ENCODE measurements at places on chromosomes 4 and X. TPM values are rescaled to one million over a fixed set of nuclear protein-coding genes. Genes with fewer than 3 reads are reported as not detected.

GRCh38 chrX:11789809-11790208 is 31.8 kb downstream of the MSL3 start:
- H3K4me3 ChIP-seq = no peak overlapping the region
- H3K4me1 ChIP-seq = no peaks in the 10 kb centered on the region
- no peaks in the 10 kb centered on the region for H3K27me3 ChIP-seq

GRCh38 chr4:11765849-11766453 is 337.3 kb upstream of the HS3ST1 start:
- H3K4me3 ChIP-seq = no peak overlapping the region
- DNase-seq = no peak

GRCh38 chrX:115911967-115912366 is 258.6 kb upstream of the AGTR2 start:
- no peaks in the 10 kb centered on the region for H3K36me3 ChIP-seq
- H3K4me1 ChIP-seq = no peaks in the 10 kb centered on the region
- no peak for DNase-seq
- H3K27me3 ChIP-seq = no peaks in the 10 kb centered on the region

DNA sequence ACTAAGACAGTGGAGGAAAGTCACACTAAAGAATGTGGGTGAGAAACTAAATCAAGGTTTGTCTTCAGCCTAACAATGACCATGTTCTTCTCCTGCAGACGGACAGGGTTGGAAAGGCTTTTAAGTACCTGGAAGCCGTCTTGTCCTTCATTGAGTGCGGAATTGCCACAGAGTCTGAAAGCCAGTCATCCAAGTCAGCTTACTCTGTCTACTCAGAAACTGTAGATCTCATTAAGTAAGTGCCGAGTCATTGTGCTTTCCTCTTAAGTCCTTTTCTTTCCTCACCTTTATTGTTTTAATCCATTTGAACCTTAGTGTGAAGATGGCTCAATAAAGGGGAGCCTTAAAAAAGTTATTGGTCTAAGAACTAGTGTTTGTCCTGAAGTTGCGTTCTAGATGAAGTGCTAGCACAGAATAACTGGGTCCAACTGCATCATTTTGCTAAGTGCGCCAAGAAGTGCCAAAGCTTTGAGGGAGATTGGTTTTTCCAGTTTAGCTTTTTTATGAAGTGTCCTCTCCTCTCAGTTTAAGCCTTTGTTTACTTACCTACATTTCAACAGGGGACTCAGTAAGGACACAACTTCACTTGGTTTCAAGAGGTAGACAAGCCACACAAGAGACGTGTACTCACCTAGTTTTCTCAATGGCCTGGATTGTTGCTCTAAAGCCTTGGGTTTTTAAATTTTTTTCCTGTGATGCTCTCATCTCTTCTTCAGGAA is 89.3 kb downstream of the KLHL8 start:
- DNase-seq = no peak
- no peak overlapping the region for H3K27ac ChIP-seq
- H3K36me3 ChIP-seq = peaks cover 63% of the 10 kb centered on the region
- H3K27me3 ChIP-seq = no peaks in the 10 kb centered on the region

DNA sequence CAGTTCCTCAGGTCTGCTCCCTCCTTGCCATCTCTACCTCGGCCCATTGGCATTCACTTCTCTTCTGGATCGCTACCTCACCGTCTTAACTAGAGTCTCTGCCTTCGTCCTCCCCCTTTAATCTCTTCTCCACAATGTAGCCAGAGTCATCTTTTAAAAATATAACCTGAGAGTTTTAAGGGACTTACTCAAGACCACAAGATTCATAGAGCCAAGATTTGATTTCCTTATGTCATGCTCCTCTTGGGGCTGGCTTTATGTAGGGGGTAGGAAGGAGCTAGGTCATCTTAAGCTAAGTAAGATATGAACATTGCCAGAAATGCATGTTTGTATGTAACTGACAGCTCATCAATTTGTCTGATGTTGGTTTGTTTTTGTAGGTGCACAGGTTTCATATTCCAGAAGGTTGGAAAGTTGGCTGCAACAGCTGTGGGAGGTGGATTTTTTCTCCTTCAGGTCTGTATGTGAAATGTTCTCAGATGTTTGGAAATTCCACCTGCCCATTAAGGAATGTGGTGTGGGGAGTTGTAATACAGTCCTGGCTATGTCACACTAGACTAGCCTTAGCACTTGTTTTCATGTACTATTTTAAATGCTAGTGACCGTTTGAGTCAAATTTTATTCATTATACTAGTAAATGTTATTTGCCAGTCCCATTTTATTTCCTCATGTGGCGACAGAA is 19.6 kb downstream of the FUNDC2 start:
- no peak for DNase-seq
- H3K36me3 ChIP-seq = no peaks in the 10 kb centered on the region
- no peak overlapping the region for H3K4me3 ChIP-seq
- H3K27me3 ChIP-seq = no peaks in the 10 kb centered on the region
- no peaks in the 10 kb centered on the region for H3K4me1 ChIP-seq

DNA sequence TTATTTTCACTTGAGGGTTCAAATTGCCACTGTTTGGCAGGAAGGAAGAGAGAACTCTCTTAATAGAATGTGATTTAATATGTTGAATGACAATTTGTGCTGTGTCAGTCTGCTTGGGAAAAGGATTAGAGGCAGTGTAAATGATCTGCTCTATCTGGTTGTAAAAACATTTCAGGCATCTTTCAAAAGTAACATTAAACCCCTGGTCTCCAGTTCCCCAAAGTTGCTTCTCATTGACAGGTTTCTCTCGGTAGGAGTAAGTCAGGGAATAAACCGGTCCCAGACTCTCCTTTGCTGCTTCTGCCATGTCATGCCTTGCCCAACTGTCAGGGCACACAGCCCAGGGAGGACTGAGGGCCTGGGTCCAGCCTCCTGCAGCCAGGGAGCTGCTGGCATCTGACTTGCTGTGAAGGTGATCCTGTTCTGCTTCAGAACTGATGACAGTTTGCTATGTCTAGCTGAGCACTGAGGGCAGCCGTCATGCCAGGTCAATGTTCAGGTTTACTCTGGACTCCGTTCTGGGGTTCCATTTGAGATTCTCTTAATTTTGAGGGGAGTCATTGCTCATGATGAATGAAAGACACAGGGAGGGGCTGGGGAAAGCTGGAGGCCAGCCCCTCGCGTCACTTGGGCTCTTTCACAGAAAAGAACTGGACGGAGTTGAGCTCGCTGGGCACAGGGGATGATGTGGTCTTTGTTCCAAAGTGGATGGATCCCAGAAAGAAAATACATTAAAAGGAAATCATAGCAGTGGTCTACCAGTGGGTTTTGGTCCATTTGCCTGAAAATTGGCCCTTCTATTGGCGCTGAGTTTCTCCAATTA is 312.4 kb downstream of the ARHGAP10 start:
- DNase-seq = peak; percentile 81
- H3K27me3 ChIP-seq = no peaks in the 10 kb centered on the region
- no peak overlapping the region for H3K4me3 ChIP-seq
- no peaks in the 10 kb centered on the region for H3K36me3 ChIP-seq
- peak overlapping the region; percentile 33 for H3K27ac ChIP-seq

DNA sequence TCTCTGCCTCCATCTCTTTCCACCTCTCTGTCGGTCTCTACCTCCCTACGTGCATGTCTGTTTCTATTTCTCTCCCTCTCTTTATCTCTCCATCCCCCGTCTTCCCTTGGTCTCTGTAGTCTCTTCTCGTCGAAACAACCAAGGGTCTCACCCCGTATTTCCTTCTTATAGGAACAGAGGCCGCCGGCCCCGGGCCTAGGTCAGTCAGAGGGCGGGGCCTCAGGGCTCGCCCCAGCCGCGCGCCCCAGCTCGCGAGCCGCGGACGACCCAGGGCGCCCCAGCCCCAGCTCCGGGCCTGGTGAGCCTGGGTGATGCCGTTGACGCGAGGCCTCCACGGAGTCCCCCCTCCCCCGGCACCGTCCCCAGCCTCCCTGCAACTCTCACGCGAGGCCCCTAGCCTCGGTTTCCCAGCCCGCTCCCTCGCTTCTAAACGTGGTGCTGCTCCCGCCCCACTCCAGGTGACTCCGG is 6.6 kb downstream of the TIMM17B start:
- peak overlapping the region; percentile 85 for H3K27ac ChIP-seq
- no peaks in the 10 kb centered on the region for H3K27me3 ChIP-seq
- no peak for DNase-seq
- H3K4me3 ChIP-seq = peak overlapping the region; percentile 63
- no peaks in the 10 kb centered on the region for H3K4me1 ChIP-seq

DNA sequence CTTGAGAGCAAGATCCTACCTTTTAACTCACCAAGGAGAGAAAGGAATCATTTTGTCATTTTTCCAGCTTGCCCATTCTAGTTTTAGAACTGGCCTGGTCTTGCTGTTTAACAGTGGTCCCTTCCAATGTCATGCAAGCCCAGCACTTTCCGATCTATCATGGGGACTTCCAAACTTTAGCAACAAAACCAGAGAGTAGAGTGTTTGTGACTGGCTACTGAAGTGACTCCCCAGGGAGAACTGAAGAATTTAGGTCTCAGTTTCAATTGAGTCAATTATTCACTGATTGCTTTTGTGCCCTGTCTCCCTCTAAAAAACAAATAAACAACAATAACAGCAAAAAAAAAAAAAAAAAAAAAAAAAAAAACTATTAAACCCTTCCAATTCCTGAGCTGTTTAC is 108.3 kb downstream of the LHFPL1 start:
- H3K27ac ChIP-seq = no peak overlapping the region
- H3K4me1 ChIP-seq = no peaks in the 10 kb centered on the region
- H3K27me3 ChIP-seq = no peaks in the 10 kb centered on the region
- no peak for DNase-seq
- H3K36me3 ChIP-seq = no peaks in the 10 kb centered on the region

DNA sequence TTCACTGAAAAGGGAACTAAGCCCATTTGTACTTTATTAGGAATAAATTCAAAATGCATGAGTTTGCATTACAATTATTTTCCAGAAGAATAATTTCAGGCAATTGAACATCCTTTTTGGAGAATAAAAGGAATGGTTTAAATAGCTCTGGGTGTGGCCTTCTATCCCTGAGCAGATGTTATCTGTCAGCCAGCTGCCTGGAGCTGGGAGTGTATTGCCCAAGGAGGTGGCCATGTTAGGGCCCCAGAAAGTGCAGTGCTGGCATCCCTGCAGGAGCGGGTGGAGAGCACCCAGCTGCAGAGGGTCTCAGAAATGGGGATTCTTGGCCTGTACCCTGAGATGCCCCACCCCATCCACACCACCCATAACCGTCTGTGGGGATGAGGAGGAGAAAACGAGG is 21.6 kb upstream of the VEGFD start:
- peak; percentile 62 for DNase-seq
- no peaks in the 10 kb centered on the region for H3K36me3 ChIP-seq
- H3K27me3 ChIP-seq = no peaks in the 10 kb centered on the region
- no peak overlapping the region for H3K27ac ChIP-seq
- H3K4me3 ChIP-seq = no peak overlapping the region
- H3K4me1 ChIP-seq = no peaks in the 10 kb centered on the region

- H3K27ac ChIP-seq = no peak overlapping the region
- DNase-seq = no peak
- no peak overlapping the region for H3K4me3 ChIP-seq
- H3K27me3 ChIP-seq = no peaks in the 10 kb centered on the region
- no peaks in the 10 kb centered on the region for H3K4me1 ChIP-seq
Measured at GRCh38 chr4:150493851-150494250, 88.1 kb upstream of the MAB21L2 start.

- H3K27me3 ChIP-seq = no peaks in the 10 kb centered on the region
- H3K27ac ChIP-seq = no peak overlapping the region
- no peaks in the 10 kb centered on the region for H3K36me3 ChIP-seq
- no peak overlapping the region for H3K4me3 ChIP-seq
- no peaks in the 10 kb centered on the region for H3K4me1 ChIP-seq
- DNase-seq = no peak
Measured at GRCh38 chr4:113564493-113564892, 197.0 kb downstream of the CAMK2D start.

GRCh38 chrX:70293621-70294020 is 3.7 kb downstream of the KIF4A start:
- H3K27me3 ChIP-seq = no peaks in the 10 kb centered on the region
- DNase-seq = no peak
- no peak overlapping the region for H3K27ac ChIP-seq
- peaks cover 5% of the 10 kb centered on the region for H3K4me1 ChIP-seq

DNA sequence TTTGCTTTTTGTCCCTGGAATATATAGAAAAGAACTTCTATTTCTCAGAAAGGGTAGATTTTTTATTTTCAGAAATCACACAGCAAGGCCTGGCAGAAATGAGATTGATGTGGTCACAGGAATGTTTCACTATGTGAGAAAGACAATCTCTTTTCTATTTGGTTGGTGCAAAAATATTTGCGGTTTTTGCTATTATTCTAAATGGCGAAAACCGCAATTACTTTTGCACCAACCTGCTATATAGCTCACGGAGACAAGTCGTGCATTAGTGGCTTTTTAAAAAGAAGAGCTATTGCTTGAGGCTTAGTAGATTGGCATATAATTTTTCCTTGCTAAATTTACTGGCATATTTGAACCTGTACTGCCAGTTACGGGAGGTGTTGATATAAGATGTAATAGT is 100.4 kb downstream of the ITM2A start:
- no peak overlapping the region for H3K4me3 ChIP-seq
- no peaks in the 10 kb centered on the region for H3K27me3 ChIP-seq
- H3K4me1 ChIP-seq = no peaks in the 10 kb centered on the region
- no peak overlapping the region for H3K27ac ChIP-seq

DNA sequence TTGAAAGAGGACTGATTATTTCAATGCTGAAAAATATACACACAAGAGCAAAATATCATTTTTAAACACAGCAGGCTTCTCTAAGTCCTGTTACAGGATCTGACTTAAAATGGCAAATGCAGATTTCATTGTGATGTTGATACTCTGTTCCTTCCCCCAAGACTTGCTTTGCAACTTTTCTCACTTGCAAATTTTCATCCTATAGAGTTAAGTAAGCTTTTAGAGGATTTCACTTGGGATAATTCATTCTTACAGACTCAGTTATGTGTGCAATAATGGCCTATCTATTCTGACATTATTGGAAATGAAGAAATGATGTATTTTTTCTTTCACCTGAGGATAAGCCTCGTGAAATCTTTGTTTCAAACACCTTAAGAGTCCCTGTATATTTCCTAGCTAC is 2403.2 kb downstream of the ARAP2 start:
- no peak for DNase-seq
- no peaks in the 10 kb centered on the region for H3K27me3 ChIP-seq
- H3K4me3 ChIP-seq = no peak overlapping the region
- H3K4me1 ChIP-seq = no peaks in the 10 kb centered on the region
- no peak overlapping the region for H3K27ac ChIP-seq
- H3K36me3 ChIP-seq = no peaks in the 10 kb centered on the region

Gene TRAM1L1
- total RNA-seq = 1.1 TPM

Gene P2RY4
- total RNA-seq = 0.33 TPM

Gene CYSLTR1
- total RNA-seq = 1.4 TPM

Measured in sigmoid colon (tissue), 7 donors.